ENCODE measurements at places on chromosomes 3 and 15. TPM values are rescaled to one million over a fixed set of nuclear protein-coding genes. Genes with fewer than 3 reads are reported as not detected.

KCNH8 gene
- 1.3 TPM for total RNA-seq

MFGE8 gene
- 457 TPM for total RNA-seq

P2RY12 gene
- total RNA-seq, result 9.0 TPM

LINGO1 gene
- total RNA-seq, result 1.2 TPM

RBMS3 gene
- total RNA-seq, result 48.4 TPM

DNA sequence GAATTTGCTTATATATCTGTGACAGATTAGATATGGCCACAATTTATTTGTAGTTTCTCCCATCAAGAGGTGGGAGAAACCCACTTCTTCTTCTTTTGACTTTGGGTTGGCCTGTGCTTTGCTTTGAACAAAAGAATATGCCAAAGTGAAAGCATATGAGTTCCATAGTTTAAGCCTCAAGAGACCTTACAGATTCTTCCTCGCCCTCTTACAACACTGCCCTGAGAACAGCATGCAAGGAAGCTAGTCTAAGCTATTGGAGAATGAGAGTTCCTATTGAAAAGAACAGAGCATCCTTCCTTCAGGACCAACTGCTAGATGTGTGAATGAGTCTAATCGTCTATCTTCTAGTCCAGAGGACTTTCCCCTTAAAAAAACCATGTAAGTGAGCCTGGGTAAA, 394.8 kb downstream of the TUSC7 start:
- no peak overlapping the region for H3K27ac ChIP-seq
- no peak for DNase-seq
- no peak overlapping the region for H3K4me3 ChIP-seq
- no peaks in the 10 kb centered on the region for H3K36me3 ChIP-seq
- H3K27me3 ChIP-seq, result no peaks in the 10 kb centered on the region
- H3K4me1 ChIP-seq, result no peaks in the 10 kb centered on the region

DNA sequence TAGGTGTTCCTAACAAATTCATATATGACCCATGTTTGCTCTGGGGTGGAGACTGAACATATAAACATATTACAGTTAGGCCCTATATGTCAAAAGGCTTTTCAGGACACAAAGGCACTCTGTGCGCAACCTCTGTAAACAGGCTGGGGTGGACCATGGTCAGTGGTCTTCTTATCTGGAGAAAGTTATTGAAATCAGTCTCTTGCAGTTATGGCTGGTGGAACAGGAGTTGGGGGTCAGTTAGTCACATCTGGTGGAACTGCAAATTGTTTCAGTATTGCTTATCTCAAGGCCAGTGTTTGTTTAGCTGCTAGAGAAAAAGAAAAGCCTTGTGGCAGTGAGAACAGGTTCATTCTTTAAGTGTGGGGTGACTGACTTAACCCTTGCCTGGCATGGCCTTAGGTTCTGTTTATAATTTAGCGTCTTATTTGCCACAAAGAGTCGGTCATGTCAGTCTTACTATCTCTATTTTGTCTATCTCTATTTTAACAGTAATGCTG, 5.9 kb upstream of the GP9 start:
- no peak overlapping the region for H3K27ac ChIP-seq
- H3K36me3 ChIP-seq, result no peaks in the 10 kb centered on the region
- peaks cover 4% of the 10 kb centered on the region for H3K4me1 ChIP-seq
- no peaks in the 10 kb centered on the region for H3K27me3 ChIP-seq

DNA sequence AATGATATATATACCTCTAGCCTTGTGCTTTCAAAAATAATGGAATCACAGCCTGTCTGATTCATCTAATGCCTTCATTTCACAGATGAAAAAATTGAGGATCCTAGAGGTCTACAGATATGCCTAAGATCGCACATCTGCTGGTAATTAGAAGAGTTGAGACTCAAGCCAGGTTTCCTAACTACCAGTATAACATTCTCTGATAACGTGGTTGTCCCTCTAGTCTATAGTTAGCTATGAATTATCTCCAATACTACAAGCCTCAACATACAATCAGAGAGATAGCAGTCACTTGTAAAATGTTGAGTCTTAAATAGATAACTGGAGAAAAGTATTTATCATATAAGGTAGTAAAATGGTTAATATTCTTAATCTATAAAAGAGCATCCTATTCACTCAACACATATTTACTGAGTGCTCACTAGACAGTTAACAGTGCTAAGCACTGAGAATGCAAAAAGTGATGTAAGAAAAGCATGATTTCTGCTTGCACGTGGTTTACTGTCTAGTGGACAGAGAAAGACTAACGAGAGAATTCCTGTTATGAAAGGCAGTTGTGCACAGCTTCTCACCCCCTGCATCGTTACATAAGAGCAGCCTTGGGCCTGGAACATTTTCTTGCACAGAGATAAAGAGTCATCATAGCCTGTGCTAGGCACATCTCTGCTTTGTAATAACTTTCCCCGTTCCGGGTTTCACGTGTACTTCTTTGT, 4.9 kb upstream of the ENTPD3 start:
- H3K4me1 ChIP-seq, result no peaks in the 10 kb centered on the region
- no peak overlapping the region for H3K27ac ChIP-seq
- DNase-seq, result no peak
- no peaks in the 10 kb centered on the region for H3K27me3 ChIP-seq

DNA sequence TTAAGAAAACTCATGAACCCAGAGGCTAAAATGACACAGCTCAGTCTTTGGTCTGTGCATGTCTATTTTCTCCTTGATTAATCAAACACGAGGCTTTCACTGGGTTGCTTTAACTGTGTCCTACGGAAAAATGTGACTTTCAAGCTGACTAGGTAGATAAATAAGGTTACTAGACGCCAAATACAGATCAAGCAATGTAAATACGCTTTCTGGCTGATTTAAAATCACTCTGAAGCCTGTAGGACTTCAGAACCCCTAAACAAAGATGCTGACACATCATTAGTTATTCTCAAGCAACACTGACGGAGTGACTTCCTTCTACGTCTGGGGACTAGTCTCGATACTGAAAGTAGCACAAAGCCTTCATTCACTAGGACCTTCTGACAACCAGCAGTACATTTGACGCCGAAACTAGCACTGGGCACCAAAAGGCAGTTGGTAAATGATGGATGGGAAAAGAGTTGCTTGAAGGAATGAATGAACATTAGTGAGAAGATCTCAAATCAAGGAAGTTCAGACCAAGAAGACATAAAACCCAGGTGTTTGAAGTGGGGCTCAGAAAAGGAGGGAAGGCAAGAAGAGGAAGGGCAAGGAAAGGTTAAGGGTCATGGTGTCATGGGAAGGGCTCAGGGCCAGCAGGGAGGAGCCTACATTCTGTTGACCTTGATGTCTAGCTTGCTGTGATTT, 67.1 kb upstream of the CDV3 start:
- peak overlapping the region; percentile 40 for H3K27ac ChIP-seq
- no peaks in the 10 kb centered on the region for H3K36me3 ChIP-seq
- H3K4me3 ChIP-seq, result no peak overlapping the region
- no peaks in the 10 kb centered on the region for H3K27me3 ChIP-seq
- no peak for DNase-seq

- no peaks in the 10 kb centered on the region for H3K4me1 ChIP-seq
- H3K4me3 ChIP-seq, result peak overlapping the region; percentile 64
- H3K27ac ChIP-seq, result no peak overlapping the region
Measured at GRCh38 chr15:84658788-84659411, 901 bp upstream of the NMB start.

GRCh38 chr3:127718916-127719290, 46.2 kb downstream of the ABTB1 start:
- H3K4me3 ChIP-seq, result no peak overlapping the region
- H3K36me3 ChIP-seq, result no peaks in the 10 kb centered on the region
- H3K27me3 ChIP-seq, result no peaks in the 10 kb centered on the region
- no peaks in the 10 kb centered on the region for H3K4me1 ChIP-seq

- no peak overlapping the region for H3K27ac ChIP-seq
- no peak overlapping the region for H3K4me3 ChIP-seq
- H3K27me3 ChIP-seq, result no peaks in the 10 kb centered on the region
- H3K36me3 ChIP-seq, result no peaks in the 10 kb centered on the region
- no peak for DNase-seq
- no peaks in the 10 kb centered on the region for H3K4me1 ChIP-seq
Measured at GRCh38 chr3:53834429-53835095, 11.7 kb downstream of the CHDH start.

- no peaks in the 10 kb centered on the region for H3K36me3 ChIP-seq
- peaks cover 2% of the 10 kb centered on the region for H3K4me1 ChIP-seq
- no peak overlapping the region for H3K27ac ChIP-seq
- H3K27me3 ChIP-seq, result no peaks in the 10 kb centered on the region
- no peak overlapping the region for H3K4me3 ChIP-seq
Measured at GRCh38 chr3:29754346-29754745, 473.5 kb downstream of the RBMS3 start.

GRCh38 chr3:100893590-100893989, 99.6 kb downstream of the ABI3BP start:
- H3K4me1 ChIP-seq, result no peaks in the 10 kb centered on the region
- no peaks in the 10 kb centered on the region for H3K27me3 ChIP-seq
- no peaks in the 10 kb centered on the region for H3K36me3 ChIP-seq
- H3K27ac ChIP-seq, result no peak overlapping the region

DNA sequence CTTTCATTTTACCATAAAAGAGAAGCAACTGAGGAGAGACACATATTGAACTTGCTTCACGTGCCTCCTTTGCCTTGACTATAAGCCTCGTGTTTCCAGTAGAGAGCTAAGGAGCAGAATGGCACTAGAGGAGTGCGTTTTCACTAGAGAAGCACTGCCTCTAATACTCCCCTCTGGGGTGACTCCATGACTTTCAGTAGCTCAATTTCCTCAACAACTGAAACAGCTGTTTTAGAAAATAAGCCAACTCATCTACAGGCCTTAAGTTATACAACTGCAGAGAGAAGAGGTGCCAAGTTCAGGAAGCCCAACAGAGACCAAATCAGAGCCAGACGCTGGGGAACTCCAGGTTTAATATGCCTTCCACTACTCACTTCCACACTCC, 1.9 kb downstream of the UBP1 start:
- H3K27me3 ChIP-seq, result no peaks in the 10 kb centered on the region
- H3K4me3 ChIP-seq, result no peak overlapping the region
- no peaks in the 10 kb centered on the region for H3K36me3 ChIP-seq
- H3K4me1 ChIP-seq, result peaks cover 13% of the 10 kb centered on the region
- no peak for DNase-seq

- DNase-seq, result no peak
- H3K4me1 ChIP-seq, result no peaks in the 10 kb centered on the region
- no peak overlapping the region for H3K27ac ChIP-seq
- H3K4me3 ChIP-seq, result no peak overlapping the region
- no peaks in the 10 kb centered on the region for H3K27me3 ChIP-seq
Measured at GRCh38 chr3:15958692-15959433, 161.1 kb upstream of the ANKRD28 start.

- no peak overlapping the region for H3K27ac ChIP-seq
- no peaks in the 10 kb centered on the region for H3K27me3 ChIP-seq
- no peaks in the 10 kb centered on the region for H3K4me1 ChIP-seq
- no peak for DNase-seq
- H3K4me3 ChIP-seq, result no peak overlapping the region
Measured at GRCh38 chr3:124345845-124346244, 353.9 kb upstream of the ROPN1 start.

- H3K4me3 ChIP-seq, result no peak overlapping the region
- H3K36me3 ChIP-seq, result no peaks in the 10 kb centered on the region
- H3K27ac ChIP-seq, result no peak overlapping the region
- peaks cover 82% of the 10 kb centered on the region for H3K27me3 ChIP-seq
- no peak for DNase-seq
Measured at GRCh38 chr15:89356634-89357298, 22.1 kb upstream of the POLG start.

- no peak overlapping the region for H3K27ac ChIP-seq
- no peaks in the 10 kb centered on the region for H3K4me1 ChIP-seq
- no peaks in the 10 kb centered on the region for H3K27me3 ChIP-seq
- no peak overlapping the region for H3K4me3 ChIP-seq
Measured at GRCh38 chr3:16304061-16305010, 39.3 kb downstream of the OXNAD1 start.
